ENCODE measurements at places on chromosomes 1 and 21.

GRCh38 chr1:8925406-8925805 is 20.3 kb upstream of the CA6 start:
- DNase-seq: no peak

- no peak for DNase-seq
Measured at GRCh38 chr1:176033881-176034280, 173.2 kb downstream of the COP1 start.

DNA sequence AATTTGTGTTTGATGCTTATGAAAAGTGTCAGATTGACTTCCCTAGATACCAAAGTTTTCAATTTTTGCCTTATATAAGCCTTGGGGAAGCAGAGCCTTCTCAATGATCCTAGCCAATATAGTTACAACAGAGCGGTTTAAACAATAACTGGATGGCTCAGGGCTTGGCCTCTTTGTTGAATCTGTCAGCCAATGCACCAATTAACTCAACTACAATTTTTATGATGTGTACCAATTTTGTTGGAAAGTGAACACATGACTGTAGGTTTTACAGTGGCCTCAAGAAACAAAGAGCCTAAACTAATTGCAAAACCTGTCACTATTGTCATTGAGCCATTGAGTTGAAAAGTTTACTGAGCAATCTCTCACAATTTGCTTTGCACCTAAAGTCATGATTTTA is 71.6 kb upstream of the RGS18 start:
- DNase-seq: no peak

DNA sequence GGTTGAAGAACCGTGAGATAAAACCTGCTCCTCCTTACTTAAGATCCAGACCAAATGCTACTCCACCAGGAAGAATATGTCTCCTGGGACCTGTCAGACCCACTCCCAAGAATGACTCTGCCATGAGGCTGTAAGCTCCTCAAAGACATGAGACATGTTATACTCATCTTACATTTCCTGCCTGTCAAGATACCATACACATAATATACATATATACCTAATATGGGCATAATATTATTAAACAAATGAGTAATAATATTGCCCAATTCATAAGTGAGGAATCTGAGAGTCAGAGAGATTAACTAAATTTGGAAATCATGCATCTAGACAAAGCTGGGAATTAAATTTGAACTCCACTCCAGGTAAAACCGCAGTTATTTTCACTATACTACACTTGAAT is 634.9 kb downstream of the LMO4 start:
- DNase-seq: no peak

- no peak for DNase-seq
Measured at GRCh38 chr1:19747761-19748160, 52.0 kb downstream of the TMCO4 start.

DNA sequence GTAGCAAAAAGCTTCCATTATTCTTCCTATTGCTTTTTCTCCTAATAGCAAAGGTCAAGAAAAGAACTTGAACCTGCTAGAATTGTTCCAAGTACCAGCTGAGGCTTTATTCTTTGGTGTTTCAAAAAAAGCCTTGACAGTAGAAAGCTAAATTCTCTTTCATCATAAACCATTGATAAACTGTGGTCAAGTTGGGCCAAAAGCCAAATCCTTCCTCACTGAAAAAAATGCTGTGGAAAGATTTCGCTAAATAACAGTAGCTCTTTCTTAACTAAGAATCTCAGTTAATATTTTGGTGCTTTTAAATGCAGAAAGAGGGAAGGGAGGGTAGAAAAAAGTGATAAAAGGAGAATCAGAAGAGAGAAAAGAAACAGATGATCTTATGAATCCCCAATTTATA is 14.0 kb upstream of the JAM2 start:
- no peak for DNase-seq

GRCh38 chr1:72635719-72636118 is 353.4 kb upstream of the NEGR1 start:
- no peak for DNase-seq

GRCh38 chr21:42093991-42094421 is 22.9 kb downstream of the UMODL1 start:
- DNase-seq: no peak

- no peak for DNase-seq
Measured at GRCh38 chr1:8363767-8364301, 45.9 kb downstream of the SLC45A1 start.

DNA sequence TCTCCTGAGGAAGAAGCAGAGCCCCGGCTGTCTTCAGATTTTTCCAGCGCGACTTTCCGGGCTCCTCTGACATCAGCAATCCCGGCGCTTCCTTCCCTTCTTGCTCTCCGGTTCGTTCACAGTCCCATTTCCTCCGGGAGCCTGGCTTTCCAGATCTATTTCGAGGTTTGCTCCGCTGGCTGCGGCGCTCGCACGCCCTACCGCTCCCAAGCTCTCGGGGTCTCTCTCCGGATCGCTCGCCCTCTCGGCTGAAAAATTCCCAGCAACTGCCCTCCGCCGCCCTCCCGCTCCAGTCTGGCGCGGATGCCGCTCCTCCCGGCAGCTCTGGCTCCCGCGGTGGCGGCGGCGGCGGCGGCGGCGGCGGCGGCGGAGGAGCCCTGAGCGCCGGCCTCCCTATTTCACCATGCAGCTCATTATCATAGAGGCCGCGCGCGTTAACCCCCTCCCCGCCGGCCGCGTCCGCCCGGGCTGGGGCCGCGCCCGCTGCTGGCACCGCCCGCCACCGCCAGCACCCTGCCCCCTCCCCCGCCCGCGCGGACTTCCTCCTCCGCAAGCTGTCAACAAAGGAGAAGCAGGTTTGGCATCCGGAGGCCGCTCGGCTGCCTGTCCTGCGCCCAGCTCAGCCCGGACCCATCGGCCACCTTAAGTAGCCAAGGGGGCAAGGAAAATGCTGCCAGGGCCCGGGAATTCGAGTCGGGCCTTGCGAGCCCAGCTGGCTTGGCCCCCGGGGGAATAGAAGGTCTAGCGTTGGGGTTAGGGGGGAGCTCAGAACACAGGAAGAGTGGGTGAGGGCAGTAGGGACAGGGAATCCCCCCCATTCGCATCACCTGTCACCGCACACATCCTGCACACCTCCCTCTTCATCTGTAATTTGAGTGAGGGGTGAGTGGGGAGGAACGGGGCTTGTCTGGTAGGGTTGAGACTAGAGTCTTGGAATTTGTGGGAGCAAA is at the start of gene PLXNA2:
Gene PLXNA2 (minus strand): TSS at position 418 of the 950 bp plus-strand sequence. CDS start 26,462 bp downstream, outside the sequence.
- DNase-seq: peak; percentile 54

- no peak for DNase-seq
Measured at GRCh38 chr1:205147191-205147835, 25.5 kb upstream of the RBBP5 start.

DNA sequence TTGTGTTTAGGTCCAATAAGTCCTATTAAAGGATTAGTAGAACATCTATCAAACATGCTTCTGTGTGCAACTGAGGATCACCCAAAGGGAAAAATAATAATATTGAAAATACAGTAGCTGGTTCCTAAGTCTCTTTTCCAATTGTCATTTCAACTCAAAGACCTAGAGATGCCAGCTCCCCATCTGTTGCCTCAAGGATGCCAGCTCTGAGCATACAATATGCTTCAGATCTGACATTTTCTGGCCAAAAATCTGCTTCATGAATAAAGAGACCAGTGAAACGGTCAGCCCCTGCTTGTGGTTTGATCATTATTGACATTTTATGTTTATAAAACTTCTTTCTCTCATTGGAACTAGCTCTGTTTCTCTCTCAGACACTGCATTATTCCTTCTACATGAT is 72.9 kb downstream of the CCDC185 start:
- DNase-seq: no peak

- peak; percentile 100 for DNase-seq
Measured at GRCh38 chr1:179954493-179955286, at the start of gene CEP350. Gene CEP350, plus strand, starts transcription at chr1:179954810. Its CDS starts 31,372 bp downstream, at chr1:179986182.

- DNase-seq: no peak
Measured at GRCh38 chr1:63748641-63749040, 25.2 kb upstream of the ROR1 start.

GRCh38 chr1:63688302-63688890 is 85.4 kb upstream of the ROR1 start:
- DNase-seq: no peak

GRCh38 chr21:43865540-43866259 is 677 bp downstream of the AGPAT3 start:
- DNase-seq: peak; percentile 63

DNA sequence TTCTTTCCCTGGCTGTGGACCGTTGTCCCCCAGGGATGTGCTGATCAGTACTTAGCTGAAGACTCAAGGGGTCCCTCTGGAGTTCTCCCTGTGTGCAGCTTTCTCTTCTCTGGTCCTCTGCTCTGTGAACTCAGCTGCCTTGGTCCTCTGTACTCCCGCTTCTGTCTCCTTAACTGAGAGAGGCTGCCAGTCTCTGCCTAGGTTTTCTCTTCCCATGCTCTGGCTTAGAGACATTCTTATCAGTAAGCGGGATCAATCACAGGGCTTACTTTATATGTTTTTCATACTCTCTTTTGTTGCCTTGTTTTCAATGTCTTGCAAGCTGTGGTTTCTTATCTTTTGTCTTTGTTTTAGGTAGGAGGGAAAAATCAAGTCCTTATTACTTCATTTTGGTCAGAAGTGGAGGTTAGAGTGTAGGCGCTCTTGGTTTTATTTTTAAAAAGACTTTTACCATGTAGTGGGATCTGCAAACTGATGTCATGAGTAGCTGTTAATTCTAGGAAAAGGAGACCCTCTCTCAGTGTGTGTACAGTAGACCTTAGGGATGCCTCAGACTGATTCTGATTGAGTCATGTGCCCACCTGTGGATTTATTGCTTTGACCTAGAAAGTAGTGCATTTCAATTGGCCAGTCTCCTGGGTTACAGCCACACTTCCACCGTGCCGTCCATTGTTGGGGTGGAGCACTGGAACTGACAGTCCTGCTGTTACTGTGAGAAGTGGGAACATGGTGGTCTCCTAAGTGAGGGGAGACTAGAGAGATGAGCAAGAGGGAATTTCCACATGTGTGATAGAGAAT is 46.6 kb downstream of the TTC3 start:
- DNase-seq: no peak

DNA sequence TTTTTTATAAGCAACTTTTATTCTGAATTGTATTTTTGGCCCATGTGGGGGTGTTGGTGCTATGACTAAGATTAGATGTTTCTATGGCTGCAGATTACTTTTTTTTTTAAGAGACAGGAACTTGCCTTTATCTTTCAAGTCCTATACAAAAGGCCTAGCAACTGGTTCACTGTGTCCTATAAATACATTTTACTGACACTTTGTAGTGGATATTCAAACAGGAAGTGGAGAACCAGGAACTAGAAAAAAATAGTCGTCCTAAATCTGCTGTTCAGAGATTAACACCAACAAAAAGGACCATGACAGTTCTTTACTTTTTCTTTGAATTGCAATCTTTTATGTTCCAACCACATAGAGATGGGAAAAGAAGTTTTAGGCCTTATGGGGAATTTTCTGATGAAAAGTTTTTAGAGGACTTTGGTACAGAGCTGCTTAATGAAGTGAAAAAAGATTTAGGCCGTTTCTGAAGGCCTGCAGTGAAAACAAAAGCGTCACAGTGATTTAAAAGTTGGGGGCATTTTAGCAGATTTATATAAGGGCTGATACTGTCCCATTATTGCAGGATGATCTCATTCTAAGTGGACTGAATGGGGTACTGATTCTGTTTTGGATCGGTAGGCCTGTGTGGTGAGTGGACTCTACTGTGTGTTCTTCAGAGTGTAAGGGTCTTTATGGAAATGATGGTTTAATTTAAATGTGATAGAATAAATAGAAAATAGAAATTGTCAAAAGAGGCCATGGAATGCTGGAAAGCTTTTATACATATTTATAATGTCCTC is 136.4 kb upstream of the DEPDC1 start:
- DNase-seq: no peak

DNA sequence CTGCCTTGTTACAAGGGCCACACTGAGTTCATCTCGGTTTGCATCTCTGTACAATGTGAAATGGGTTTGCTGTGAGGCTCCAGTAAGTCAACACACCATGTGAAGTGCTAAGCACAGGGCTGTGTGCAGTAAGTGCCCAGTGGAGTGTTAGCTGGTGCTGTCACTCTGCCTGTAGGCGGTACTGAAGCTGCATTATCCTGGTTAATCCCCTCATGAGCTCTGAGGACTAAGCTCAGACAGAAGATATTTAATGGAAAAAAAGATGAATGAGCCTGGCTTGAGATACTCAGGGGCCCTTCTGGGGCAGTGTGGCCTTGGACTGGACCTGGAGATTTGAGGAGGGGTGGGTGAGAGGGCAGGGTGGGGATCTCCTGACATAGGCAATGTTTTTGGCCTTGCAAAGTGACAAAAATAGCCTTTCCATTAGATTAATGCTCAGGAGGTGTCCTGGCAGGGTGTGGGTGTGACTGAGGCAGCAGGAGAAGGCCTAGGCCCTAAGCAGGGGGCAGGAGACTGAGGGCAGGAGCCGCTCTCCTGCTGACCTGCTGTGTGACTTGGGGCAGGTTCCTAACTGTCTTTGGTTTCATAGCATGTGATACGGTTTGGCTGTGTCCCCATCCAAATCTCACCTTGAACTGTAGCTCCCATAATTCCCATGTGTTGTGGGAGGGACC is 570.5 kb downstream of the PTPRU start:
- no peak for DNase-seq

DNA sequence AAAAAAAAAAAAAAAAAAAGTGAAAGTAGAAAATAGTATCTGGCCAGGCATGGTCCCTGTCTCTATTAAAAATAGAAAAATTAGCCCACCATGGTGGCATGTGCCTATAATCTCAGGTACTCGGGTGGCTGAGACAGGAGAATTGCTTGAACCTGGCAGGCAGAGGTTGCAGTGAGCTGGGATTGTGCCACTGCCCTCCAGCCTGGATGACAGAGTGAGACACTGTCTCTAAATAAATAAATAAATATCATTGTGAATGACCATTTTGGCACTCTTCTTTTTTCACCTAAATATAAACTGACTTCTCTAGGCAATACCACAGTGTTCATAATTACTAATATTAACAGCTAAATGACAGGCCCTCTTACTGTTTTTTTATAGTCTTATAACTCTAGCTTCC is 14.5 kb downstream of the ELOA start:
- DNase-seq: no peak

- no peak for DNase-seq
Measured at GRCh38 chr1:234694661-234695060, 84.7 kb upstream of the IRF2BP2 start.

DNA sequence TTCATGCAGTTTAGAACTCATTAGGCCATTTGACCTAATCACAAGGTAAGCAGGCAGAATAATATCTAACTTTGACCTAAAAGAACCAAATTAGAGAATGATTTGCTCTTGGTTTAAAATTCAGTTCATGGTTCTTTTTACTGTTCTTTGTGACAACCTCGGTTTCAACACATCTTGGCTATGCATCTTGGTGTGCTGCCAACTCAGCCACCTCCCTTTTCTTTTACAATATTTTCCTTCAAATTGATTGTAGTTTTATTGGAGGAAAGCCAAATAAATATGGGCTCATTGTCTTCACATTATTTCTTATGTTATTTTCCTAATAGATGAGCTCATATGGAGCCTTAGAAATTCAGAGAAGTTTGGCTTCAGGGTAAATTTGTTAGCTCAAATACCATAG is 338.3 kb downstream of the SIPA1L2 start:
- DNase-seq: no peak
